Activated T-cell treated with anti-CD3 and anti-CD28 coated beads, Interleukin-2, amount 50 U/mL, for 72 hours (primary cell): ENCODE measurements at places on chromosomes 2 and 18. TPM values are rescaled to one million over a fixed set of nuclear protein-coding genes. Genes with fewer than 3 reads are reported as not detected.
A peak's percentile ranks its signal among the peaks of the same experiment; 100 is the strongest.

GRCh38 chr18:35174093-35174731 lies 66.6 kb upstream of the ZNF397 start:
- DNase-seq = no peak

GRCh38 chr2:98764499-98764898 lies 33.6 kb upstream of the MGAT4A start:
- DNase-seq = no peak

DNA sequence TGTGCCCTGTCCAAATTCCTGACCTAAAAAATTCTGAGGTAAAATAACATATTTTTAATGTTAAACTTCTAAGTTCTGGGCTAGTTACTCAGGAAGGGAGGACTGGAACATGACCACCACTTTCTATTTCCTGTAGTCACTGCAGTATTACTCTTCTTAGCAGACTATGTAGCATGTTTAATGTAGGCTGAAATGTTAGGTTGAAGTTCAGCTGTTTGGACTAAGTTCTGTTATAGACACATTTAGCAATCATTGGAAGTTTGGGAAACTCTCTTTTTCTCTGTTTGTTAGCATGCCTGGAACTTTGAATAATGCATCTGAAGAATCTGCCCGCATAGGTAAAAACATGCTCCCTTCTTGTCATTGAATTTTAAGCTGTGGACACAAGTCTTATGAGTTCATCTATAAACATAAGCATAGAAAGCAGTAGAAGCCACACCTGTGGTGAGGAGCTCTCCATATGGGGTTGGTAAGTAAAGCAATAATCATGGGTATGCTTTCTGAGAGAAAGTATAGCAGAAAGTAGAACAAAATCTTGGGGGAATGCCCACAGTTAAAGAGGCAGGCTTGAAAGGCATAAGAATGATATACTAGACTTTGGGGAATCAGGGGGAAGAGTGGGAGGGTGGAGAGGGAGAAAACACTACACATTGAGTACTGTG lies 52.6 kb downstream of the IL1R2 start:
- no peak for DNase-seq

CETN1 gene
- total RNA-seq = not detected

RFX8 gene
- 1.4 TPM for total RNA-seq

GRCh38 chr18:519019-519879 lies 18.7 kb upstream of the COLEC12 start:
- DNase-seq = no peak

DNA sequence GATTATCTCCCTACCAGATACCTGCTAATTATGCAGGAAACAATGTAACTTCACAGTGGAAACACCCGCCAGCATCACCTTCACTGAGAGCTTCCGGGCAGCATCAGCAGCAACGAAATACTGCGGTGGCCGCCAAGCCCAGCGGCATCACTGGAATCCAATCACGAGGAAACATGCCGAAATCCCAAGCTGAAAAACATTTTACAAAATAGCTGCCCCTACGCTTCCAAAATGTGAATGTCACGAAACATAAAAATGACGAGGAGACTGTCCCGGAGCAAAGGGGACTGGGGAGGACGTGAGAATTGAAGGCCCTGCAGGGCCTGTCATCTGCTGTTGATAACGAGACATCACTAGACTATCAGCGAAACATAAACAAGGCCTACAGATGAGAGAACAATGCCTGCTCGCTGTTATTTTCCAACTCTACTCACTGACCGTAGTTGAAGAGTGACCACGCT lies 82.6 kb downstream of the HDAC4 start:
- DNase-seq = no peak

- DNase-seq = peak; percentile 1
Observed at GRCh38 chr2:75896779-75897366, 186.2 kb upstream of the GCFC2 start.

DNA sequence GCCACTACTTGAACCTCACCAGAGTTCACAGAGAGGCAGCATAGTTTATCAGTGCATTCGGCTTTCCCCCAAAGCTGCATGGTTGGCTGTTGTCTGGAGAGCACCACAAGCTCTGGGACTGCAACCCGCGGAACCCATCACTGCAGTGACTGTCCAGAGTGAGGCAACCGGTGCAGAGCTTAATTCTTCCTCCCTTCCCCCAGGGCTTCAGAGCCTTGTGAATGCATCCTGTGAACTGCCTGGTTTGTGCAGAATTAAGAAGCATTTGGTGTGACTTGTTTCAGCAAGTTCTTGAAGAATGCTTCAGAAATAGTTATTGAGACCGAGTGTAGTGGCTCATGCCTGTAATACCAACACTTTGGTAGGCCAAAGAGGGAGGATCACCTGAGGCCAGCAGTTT lies 99.2 kb upstream of the FOSL2 start:
- no peak for DNase-seq

GRCh38 chr2:24354957-24355356 lies 5.4 kb downstream of the ITSN2 start:
- no peak for DNase-seq

ANKRD53 gene
- total RNA-seq = not detected

DNA sequence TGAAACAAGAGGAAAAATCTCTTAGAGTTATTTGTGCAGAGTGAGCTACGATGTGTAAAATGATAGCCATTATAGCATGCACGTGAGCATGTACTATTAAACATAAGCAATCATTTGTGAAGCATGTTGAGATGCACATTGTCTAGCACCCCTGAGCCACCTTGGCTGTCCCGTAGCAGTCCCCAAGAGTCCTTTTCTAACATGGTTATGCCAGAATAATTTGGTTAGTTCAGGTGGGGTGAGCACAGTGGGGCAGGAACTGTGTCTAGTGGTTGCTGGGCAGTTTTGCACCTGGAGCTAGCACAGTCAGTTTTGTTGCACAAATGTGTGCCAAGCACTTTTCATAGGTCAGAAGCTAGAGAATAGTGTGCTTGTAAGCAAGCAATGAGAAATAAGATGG lies 809.8 kb downstream of the RNF144A start:
- no peak for DNase-seq

TMEFF2 gene
- not detected for total RNA-seq

DNA sequence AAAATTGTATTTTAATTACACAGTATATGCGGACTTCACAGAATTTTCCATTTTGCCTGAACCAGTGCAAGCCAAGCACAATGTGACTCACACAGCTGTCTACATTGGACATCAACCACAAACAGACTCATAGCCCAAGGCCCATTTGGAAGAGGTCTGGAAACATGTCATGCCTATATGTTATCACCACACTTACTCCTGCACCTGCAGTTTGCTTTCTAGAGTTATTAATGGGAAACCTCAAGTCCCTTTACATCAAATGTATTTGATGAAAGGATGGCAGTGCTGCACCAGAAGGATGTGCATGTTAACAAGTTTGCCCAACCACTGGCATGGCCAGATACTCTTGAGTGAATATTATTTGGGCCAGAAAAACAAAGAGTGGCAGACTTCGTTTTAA lies 548.9 kb upstream of the CDH2 start:
- no peak for DNase-seq

- no peak for DNase-seq
Observed at GRCh38 chr18:22423878-22424564, 6.3 kb upstream of the CTAGE1 start.

WNT10A gene
- 8.6 TPM for total RNA-seq

- no peak for DNase-seq
Observed at GRCh38 chr2:229133155-229133772, 137.8 kb downstream of the PID1 start.

CRYGA gene
- not detected for total RNA-seq

SRD5A2 gene
- total RNA-seq = not detected

HRH4 gene
- 0.16 TPM for total RNA-seq

- DNase-seq = no peak
Observed at GRCh38 chr2:230910546-230911177, 14.4 kb downstream of the GPR55 start.

KYNU gene
- total RNA-seq = 0.35 TPM
